ENCODE measurements at places on chromosomes 6 and 20.

GRCh38 chr6:112370946-112371345, 23.8 kb downstream of the RFPL4B start:
- no peak for DNase-seq

DNA sequence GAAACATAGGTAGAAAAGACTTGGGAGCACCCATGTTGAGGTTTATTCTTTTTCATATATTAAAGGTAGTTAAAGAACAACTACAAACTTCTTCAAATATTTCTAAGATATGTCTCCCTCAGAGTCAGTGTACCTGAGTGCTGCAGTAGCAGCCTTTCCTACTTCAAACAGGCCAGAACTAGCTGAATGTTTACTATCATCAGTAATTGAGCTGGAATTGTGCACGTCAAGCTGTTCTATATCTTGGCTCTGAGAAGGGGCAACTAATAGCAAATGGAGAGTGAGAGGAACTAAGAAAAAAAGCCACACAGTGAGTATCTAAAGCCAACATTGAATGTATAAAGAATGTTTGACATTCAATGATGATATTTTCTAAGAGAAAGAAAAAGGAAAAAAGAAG, 21.7 kb downstream of the MTCL3 start:
- no peak for DNase-seq

DNA sequence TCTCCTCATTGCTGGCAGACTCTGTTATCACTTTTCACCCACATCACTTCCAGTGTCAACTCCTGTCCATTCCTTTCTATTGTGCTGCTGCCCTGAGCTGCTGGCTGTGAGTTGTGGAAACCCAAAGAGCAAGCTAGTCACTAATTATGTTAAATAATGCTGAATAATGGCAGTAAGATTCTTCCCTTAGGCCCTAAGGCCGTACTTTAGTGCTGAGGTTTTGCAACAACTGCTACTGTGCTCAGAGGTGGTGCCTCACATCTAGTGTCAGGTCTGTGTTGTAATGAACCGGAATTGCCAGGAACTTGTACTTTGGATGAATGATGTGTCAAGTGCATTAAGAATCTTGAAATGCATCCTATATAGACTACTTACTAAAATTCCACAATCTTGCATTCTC, 372.2 kb upstream of the RNF217 start:
- no peak for DNase-seq

DNA sequence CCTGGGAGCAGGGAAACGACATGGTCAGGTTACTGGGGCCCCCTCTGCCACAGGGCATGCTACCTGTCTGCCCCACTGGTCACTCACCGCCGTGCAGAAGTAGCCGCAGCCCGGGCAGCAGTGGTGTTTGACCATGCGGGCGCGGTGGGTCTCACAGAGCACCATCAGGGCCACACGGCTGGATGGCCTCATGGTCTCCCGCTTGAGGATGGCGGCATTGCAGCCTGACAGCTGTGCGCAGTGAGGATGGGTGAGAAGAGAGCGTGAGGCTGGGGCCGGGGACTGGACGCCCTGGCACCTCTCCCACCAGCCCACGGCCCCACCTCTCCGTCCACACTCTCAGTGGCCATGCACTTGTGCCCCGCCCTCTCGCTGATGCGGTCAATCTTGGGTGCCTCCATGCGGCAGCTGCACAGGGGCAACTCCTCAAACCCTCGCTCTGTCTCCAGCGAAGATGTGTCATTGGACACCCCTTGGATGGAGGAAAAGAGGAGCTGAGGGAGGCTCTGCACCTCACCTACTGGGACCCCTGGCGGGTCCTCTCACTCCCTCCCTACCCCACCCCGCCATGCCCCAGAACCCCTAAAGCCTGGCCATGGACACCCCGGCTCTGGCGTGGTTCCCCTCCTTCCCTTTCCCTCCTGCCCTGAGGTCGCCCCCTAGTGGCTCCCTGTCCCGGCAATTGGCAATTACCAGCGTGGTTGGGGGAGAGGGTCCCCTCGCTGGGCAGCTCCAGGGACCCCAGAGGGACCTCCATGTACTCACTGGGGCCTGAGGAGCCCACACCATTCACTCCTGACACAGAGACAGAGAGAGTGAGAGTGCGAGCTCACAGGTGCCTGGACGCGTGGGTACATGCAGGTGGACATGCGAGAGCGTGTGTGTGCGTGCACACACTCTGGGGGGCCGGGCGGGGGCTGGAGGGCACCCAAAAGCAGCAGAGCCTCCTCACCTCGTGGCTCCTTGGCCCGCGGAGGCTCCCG, 8.9 kb downstream of the EHMT2 start:
- no peak for DNase-seq

GRCh38 chr20:51978070-51978501, 175.8 kb upstream of the SALL4 start:
- no peak for DNase-seq

DNA sequence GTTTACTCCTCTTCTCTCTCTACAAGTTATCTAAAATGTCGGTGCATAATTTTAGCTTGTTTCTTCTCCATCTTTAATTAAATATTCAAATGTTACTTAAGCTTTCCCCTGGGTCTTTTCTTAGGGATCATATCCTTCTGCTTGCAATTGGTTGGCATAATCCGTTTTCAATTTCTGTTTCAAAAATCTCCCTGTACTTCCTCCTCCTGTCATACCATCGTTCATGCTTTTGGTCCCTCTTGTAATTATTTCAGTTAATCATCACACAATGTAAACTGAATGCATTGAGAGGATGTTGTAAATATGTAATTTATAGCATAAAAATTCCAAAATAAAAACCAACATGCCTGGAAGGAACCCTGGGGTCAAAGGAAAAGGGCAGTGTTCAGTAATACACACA, 189.2 kb upstream of the RAB32 start:
- no peak for DNase-seq

GRCh38 chr6:130507666-130508028, 141.8 kb downstream of the TMEM200A start:
- no peak for DNase-seq

DNA sequence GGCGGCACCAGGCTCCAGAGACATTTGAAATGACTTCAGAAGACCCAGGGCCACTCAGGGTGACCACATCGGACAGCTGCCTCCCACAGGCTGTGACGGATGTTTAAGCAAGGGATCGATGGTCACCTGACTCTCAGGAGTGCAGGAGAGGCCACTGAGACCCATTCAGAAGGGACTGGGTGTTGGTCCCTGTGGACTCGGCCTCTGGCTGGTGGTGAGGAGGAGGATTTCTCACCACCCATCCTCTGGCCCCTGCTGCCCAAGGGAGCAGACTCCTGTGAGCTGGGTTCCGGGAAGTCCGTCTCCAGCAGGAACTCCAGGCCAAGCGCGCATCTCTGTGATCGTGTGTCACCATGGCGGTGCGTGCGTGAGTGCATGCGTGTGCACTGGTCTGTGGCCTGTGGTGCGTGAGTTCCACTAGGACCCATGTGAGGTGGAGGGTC, 25.5 kb downstream of the NPEPL1 start:
- no peak for DNase-seq

DNA sequence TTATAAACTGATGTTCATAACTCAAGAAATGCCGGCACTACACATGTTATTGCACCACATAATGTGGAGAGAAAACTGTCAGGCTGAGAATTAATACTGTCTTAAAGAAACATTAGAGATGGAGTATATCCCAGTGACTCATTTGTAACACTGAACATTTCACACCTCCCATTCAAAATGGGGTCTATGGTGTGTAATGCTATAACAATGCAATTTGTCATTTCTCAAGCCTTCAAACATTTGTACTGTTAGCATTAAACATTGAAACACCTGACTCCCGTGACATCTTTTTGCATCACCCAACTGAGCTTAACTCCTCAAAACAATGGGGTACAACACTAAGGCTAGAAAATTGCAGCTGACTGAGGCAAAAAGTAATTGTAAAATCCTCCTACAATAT, 151.7 kb downstream of the DST start:
- DNase-seq, result no peak

DNA sequence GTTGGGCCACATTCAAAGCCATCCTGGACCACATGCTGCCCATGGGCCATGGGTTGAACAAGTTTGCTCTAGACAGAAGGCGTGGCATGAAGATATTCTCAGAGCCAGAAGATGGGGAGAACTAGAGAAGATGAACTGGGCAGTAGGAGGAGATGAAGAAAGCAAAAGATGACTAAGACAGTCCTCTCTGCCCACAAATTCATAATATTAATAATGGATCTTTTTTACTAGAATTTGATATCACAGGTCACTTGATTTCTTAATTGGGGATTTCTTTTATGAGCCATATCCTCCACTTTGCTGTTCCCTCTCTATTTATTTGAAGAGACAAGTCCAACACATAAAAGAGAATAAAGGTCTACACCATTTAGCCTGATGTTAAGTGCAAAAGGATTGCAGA, 25.5 kb upstream of the EDN1 start:
- no peak for DNase-seq

GRCh38 chr6:163667372-163668060, 253.0 kb downstream of the QKI start:
- no peak for DNase-seq

DNA sequence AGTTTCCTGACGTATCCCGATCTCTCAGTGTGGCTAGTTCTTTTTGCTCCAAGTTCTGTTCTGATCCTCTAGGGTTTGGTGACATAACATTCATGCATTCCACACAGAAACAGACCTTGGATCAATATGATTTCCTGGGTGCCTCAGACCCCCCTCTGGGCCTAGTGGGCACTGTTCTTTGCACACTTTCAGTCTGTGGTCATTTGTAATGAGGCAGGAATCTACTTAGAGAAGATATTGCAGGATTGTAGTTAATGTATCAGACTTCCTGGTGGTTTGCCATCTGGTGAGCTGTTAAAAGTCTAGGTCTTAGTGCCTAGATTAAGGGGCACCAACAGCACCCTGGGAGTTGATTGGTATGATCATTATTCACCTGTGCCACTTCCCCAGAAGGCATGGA, 7.5 kb downstream of the BEND6 start:
- DNase-seq, result no peak

DNA sequence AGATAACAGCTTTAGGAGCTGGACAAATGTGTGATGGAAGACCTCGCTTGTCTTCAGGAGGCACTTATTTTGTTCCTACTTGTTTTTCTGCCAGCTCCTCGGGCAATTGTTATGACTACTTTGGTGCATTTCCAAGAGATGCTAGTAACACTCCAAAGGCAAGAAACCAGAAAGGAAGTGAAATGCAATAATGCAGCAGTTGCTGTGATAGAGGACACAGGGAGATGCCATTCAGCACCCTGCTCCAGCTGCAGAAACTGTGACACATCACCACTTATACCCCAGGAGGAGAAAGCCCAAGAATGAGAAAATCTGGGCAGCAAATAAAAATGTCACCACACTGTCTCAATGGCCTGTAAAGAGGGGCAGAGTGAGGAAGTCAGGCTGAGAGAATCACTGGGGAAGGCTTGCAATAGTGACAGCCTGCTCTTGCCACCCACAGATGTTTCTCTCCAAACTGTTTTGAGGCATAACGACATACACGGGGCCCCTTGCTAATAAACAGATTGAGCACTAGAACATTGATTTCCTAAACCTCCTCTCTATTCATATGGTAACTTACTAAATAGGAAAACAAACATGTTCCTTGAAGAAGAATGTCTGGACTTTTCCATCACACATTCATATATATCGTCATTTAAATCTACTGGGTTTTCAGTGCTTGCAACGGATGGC, 231.0 kb upstream of the PRND start:
- no peak for DNase-seq

- DNase-seq, result no peak
Observed at GRCh38 chr6:33828764-33829731, 25.2 kb upstream of the MLN start.

GRCh38 chr6:38503032-38503773, 136.5 kb downstream of the BTBD9 start:
- no peak for DNase-seq

DNA sequence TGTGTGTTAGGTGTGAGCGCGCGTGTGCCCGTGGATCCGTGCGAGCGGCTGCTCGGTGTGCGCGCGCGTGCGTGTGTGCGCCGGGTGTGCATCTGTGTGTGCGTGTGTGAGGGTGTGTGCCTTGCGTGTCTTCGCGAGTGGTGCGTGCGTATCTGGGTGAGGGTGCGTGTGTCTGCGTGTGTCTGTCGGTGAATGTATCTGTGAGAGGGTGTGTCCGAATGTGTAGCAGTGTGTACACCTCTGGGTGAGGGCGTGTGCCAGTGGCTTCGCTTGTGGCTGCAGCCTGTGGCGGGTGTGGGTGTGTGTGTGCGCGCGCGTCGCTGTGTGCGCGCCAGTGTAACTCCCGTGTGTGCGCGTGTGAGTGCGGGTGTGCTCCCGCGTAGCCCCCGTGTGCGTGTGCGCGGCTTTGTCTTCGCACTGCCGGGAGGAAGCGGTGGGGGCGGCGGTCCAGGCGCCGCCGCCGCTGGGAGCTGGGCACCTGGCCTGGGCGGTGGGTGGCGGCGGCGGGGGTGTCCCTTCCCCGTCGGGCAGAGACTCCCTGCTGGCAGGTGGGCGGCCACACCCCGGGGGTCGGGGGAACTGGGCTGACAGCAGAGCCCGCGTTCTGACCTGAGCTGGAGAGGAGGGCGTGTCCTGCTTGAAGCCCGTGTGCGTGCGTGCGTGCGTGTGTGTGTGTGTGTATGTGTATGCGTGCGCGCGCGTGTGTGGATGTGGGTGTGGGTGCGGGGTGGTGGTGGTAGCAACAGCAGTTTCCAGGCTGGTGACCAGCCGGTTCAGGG, 61.3 kb upstream of the EPB41L1 start:
- DNase-seq, result no peak

DNA sequence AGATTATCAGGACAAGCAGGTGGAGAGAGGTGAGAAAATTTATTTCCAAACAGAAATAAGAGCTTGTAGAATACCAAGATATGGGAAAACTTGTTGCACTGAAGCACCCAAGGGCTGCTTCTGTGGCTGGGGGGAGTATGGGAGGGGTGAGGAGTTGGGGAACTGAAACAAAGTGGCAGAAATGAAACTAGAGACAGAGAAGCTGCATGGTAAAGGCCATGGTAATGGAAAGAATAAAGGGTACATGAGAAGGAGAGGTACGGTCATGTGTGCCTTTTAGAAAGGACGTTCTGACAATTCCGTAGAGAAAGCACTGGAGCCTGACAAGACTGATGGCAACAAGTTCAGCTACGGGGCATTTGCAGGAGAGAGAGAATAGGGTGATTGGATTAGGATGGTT, 51.6 kb upstream of the RIN2 start:
- no peak for DNase-seq

DNA sequence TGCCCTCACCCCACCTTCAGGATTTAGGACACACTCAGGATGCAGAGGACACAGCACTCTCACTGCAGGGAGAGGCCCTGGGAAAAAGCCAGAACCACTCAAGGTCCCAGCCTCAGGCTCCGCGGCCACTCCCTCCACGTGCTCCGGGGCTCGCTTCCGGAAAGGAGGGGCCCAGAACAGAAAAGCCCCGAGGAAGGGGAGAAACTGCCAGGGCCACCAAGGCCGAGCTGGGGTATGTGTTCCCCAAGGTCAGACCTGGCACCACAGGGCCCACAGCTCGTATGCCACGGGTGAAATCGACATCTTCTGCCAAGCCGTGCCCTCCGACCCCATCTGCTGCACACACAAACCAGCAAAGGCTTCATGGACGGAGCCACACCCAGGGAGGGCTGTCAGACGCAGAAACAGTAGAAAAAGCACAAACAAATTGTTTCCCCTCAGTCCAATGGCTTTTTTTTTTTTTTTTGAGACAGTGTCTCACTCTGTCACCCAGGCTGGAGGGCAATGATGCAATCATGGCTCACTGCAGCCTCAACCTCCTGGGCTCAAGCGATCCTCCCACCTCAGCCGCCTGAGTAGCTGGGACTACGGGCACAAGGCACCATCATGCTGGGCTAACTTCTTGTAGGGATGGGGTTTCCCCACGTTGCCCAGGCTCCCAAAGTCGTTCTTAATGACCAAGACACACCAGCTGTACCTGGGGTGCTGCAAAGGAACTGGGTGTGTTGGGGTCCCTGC, 33.4 kb downstream of the SLC2A4RG start:
- DNase-seq, result no peak

- no peak for DNase-seq
Observed at GRCh38 chr6:122833021-122833491, 44.0 kb downstream of the SMPDL3A start.
